ENCODE measurements at places on chromosomes 16 and 17.

- DNase-seq, result no peak
Observed at GRCh38 chr16:6891496-6891895, 441.1 kb upstream of the RBFOX1 start.

DNA sequence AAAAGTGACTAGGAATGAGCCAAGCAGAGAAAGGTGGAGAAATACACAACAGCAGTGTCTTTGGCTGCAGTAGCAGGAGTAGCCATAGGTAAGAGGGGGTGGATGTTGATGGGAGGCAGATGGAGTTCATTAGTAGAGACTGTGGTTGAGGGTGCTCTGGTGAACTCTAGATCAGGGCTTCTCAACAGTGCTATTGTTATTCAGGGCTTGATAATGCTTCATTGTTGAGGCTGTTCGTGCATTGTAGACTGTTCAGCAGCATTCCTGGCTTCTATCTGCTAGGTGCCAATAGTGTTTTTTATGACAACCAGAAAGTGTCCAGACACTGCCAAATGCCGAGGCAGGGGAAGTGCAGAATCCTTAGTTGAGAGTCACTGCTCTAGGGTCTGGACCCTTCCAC is 3.6 kb downstream of the ALKBH5 start:
- DNase-seq, result no peak

DNA sequence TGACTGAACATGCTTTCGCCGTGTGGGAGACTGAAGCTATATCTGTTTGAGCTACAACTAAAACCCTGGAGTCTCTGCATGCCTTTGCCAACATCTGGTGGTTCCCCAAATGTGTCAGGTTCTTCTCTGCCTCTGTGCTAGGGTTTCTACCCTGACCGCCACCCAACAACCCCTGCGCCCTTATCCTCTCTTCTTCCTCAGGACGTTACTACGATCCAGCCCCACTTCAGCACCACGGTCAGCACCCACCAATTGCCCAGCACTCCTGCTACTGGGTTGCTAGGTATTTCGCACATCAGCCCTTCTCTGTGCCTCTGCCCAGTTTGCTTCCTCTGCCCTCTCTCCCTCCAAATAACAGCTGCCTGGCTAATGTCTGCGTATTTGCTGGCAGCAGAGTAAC is 106.3 kb upstream of the HSBP1 start:
- DNase-seq, result no peak

DNA sequence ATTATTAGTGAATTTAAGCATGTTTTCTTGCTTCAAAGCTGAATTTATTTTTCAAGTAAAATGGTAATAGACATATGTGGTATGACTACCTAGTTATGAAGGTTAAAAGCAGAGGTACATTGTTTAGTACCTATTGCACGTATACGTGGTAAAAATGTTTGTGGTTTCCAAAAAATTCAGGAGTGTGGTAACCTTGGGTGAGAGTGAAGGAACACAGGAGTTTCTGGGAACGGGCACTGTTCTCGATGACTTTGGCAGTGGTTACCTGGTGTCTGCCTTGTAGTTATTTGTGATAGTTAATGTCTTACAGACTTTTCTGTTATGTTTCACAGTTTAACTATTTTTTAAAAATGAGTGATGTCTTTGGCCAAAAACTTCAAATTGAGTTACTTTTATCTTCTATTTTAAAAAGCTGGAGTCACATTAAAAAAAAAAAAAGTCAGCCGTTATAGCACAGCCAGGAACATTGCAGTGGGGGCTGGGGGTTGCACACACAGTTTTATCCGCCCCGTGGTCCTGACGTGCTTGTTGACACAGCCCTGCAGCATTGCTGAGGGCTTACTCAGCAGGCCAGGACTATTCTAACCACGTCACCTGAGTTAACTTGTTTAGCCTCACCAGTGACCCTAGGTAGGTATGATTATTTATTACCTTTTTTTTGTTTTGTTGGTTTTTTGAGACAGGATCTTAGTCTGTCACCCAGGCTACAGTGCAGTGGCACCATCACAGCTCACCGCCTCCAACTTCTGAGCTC is 10.9 kb downstream of the JPT2 start:
- DNase-seq, result no peak

DNA sequence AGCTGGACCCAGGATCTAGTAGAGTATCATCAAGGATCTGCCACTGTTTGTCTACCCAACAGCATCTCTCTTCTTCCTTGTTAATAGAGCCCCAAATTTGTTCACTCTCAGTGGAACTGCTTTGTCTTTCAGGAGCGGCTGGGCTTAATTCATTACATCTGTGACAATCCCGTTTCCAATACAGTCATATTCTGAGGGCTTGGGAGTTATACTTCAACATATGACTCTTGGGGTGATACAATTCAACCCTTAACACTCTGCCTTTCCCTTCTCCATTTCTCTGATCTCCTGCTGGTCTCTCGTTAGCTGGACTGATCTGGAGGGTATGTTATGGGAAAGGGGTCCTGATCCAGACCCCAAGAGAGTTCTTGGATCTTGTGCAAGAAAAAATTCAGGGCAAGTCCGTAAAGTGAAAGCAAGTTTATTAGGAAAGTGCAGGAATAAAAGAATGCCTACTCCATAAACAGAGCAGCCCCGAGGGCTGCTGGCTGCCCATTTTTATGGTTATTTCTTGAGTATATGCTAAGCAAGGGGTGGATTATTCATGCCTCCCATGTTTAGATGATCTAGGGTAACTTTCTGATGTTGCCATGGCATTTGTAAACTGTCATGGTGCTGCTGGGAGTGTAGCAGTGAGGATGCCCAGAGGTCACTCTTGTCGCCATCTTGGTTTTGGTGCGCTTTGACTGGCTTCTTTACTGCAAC is 42.4 kb downstream of the IQCK start:
- DNase-seq, result no peak

DNA sequence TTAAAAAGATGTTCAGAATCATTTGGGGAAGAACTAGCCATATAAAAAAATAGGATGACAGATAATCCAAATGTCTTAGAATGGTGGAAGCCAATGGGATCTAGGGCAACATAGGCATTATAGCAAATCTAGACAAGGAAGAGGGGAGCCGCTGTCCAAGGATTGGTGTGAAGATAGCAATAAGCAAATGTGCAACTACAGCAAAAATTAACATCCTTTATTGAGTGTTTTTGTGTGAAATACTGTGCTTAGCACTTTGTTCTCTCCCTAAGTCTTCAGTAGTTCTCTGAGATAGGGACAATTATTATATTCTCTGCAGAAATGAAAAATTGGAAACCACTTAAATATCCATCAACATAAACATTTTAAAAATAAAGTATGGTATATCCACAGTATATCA is 177.0 kb downstream of the PHKB start:
- DNase-seq, result no peak

DNA sequence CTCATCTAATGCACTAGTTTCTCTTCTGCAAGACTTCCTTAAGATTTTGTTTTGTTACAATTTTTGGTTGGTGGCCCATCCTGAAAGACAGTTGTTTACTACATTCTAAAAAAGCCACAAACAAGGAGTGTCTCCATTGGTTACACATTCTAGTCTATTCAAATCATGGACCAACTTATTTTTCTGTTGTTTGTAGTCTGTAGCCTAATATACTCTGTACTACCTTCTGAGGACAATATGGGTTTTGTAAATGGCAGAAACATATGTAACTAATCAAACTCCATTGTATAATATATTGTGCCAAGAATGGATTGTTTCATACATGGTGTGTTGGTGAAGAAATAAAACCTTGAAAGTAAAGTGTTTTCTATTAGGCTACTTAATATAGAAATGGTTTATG is 79.5 kb upstream of the DHX40 start:
- DNase-seq, result no peak

GRCh38 chr16:50522324-50522723 is 25.9 kb upstream of the NKD1 start:
- no peak for DNase-seq

DNA sequence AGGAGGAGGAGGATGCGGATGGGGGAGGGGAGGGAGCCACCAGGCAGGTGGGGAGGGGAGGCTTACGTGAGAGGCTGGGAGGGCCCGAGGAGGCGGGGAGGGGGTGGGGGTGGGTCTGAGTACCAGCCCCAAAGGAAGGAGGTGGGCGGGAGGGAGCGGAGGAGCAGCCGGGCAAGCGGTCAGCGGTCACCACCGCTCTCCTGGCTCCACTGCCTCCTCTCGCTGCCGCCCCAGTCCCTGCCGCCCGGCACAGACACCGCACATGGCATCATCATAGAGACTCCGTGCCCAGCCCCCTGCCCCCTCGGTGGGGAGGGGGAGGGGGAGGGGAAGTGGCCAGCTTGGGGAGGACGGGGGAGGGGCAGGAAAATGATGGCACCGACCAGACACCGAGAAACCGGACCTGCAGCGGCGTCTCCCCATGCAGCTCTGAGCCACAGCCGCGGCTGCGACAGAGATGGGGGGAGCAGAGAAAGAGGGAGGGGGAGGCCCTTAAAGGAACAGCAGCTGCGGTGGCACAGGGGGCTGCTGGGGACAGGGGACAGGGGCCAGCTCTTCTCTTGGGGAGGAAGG is at the start of gene TLCD3B:
TSS of gene TLCD3B (minus strand) at position 431 of the 573 bp plus-strand sequence. CDS start 744 bp downstream, outside the sequence.
- no peak for DNase-seq
